ENCODE measurements at places on chromosomes 12 and 14. TPM values are rescaled to one million over a fixed set of nuclear protein-coding genes. Genes with fewer than 3 reads are reported as not detected.

DNA sequence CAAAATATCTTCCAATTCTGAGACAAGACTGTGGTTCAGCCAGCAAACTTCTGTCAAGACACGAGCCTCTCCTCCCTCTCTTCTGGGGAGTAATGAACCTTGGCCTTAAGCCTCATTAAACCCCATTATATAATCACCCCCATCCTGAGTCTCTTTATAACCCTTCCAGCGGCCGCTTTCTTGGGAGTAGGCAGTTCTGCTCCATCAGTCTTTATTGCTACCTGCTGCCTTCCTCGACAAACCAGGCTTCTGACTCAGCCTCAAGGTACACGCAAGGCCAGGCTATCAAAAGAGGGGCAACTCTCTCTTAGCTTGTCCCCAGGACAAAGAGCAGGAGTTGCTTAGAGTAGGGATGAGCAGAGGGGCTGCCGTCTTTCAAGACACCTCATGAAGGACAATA is 300.8 kb upstream of the NOS1 start:
- DNase-seq, result no peak

Gene RIMBP2
- 0.06 TPM for total RNA-seq

DNA sequence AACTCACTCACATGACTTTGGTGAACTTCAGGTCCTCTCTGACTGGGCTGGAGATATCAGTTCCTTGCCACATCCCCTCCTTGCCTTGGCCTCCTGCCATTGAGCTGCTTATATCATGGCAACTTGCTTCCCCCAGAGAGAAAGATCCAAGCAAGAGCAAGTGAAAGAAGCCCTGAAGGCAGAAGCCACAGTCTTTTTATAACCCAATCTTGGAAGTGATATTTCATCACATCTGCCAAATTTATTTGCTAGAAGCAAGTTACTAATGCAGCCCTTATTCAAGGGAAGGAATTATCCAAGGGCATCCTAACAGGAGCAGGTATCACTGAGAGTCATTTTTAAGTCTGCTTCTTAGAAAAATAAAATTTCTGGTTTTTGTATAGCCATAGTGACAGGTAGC is 127.8 kb downstream of the SLC38A4 start:
- DNase-seq, result no peak

- no peak for DNase-seq
Measured at GRCh38 chr14:22159099-22159498, 429.9 kb downstream of the DAD1 start.

Gene MYH6
- total RNA-seq, result not detected

DNA sequence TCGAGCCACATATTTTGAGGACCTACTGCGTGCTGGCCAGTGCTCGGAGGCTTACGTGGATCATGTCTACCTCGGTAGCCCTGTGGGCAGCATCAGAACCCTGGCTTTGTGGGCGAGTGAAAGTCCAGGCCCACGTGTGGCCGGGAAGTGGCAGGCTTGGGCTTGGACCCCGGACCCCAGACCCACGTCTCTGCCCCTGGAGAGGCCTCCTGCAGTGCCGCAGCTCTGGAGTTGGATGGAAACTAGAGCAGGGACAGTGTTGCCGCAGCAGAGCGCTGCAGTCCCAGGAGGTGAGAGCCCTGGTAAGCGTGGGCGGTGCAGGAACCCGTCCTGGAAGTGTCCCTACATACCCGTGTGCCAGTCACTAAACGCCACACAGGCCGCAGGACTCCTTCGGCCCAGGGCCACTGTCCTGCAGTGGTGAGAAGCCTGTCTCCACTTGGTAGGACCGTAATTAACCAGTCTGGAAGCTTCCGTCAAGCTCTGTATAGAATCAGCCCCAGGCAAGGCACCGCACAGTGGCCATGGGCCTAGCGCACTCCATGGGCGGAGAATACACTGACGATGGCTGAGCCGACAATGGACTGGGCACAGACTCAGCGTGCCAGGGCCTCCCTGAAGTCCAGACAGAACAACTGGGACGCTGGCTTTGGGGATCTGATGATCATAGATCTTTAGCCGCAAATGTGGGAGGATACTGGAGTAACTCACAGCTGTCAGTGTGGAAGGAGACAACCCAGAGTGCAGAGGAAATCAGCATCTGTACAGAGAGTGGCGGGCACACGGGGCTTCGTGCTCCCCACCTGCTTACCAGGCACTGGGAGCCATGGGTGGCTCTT is 219.5 kb downstream of the KIF26A start:
- no peak for DNase-seq

DNA sequence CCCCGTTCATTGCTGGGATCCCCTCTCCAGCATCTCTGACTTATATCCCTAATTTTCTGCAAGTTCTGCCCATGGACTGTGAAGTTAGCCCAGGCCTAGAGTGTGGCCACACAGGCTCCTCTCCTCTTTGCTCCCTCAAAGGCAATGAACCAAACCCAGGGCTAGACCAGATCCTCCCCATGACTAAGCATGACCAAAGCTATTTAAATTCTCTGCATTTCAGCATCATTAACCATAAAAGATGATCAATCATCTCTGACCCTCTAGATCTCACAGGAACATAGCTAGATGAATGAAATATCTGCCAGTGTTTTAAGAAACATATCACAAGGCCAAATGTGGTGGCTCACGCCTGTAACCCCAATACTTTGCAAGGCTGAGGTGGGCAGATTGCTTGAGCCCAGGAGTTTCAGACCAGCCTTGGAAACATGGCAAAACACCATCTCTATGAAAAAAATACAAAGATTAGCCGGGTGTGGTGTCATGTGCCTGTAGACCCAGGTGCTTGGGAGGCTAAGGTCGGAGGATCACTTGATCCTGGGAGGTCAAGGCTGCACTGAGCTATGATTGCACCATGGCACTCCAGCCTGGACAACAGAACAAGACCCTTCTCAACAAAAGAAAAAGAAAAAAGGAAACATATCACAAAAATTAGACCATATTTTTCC is 2.2 kb upstream of the KRT3 start:
- no peak for DNase-seq

DNA sequence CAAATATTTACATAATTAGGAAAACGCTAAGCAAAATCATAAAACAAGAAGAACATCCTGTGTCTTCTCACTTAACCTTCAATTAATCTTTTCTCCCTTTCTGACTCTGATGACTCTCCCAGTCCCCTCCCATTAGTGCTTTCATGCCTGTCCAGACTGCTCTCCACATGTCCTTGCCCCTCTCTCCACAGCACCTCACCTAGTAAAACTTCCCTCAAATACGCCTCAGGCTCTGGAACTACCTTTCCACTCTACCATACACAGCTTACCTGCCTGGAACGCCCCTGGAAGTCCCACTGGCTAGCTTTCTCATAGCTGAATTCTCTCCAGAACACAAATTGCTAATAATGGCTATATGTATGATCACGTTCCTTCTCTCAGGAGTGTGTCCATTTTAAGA is 44.7 kb downstream of the SLC5A8 start:
- no peak for DNase-seq

DNA sequence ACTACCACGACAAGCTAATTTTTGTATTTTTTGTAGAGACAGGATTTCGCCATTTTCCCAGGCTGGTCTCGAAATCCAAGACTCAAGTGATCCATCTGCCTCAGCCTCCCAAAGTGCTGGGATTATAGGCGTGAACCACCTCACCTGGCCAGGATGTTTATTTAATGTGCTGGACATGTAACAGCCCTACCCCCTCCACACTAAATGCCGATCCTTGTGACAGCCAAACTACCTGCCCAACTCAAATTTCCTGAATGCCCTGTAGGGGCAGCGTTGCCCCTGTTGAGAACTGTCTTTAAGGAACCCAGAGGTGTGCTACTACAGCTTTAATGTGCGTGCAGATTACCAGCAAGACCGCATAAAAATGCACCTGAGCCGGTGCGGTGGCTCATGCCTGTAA is 48.1 kb downstream of the KCNK13 start:
- no peak for DNase-seq

GRCh38 chr12:79997096-79997791 is 62.3 kb upstream of the PPP1R12A start:
- DNase-seq, result no peak

Gene NRIP2
- not detected for total RNA-seq

Gene SMOC1
- 0.12 TPM for total RNA-seq

Gene KRT82
- total RNA-seq, result not detected

- DNase-seq, result no peak
Measured at GRCh38 chr12:111166779-111167540, 201.9 kb downstream of the PHETA1 start.

DNA sequence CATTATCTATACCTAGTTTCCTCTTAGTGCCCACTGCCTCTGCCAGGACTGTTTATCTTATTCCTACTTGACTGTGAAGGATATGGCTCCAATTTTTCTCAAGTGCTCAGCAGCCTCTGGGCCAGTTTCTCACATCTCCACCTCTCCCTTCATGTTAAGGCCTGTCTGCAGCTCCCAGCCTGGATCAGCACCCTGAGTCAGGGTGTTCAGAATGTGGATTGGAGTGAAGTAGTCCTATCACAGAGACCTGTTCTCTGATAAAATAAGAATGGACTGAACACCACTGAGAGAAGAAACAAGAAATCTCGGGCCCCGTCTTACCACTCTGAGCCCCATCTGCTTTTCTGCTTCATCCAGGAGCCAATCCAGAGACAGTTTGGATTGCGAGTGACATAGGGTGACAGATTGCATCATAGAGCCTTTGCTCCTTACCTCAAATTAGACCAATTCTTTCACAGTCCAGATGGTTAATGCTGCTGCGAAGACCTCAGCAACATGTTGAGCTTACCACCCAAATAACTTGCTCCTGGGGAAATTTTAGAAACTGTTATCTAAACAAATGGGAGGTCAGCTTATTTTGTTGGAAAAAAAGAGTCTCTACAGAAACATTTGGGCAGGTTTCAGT is 473.1 kb downstream of the PDZRN4 start:
- DNase-seq, result no peak

- DNase-seq, result no peak
Measured at GRCh38 chr12:115267464-115267863, 583.5 kb upstream of the TBX3 start.

- DNase-seq, result peak; percentile 55
Measured at GRCh38 chr14:52299692-52300278, 14.3 kb upstream of the PTGER2 start.

DNA sequence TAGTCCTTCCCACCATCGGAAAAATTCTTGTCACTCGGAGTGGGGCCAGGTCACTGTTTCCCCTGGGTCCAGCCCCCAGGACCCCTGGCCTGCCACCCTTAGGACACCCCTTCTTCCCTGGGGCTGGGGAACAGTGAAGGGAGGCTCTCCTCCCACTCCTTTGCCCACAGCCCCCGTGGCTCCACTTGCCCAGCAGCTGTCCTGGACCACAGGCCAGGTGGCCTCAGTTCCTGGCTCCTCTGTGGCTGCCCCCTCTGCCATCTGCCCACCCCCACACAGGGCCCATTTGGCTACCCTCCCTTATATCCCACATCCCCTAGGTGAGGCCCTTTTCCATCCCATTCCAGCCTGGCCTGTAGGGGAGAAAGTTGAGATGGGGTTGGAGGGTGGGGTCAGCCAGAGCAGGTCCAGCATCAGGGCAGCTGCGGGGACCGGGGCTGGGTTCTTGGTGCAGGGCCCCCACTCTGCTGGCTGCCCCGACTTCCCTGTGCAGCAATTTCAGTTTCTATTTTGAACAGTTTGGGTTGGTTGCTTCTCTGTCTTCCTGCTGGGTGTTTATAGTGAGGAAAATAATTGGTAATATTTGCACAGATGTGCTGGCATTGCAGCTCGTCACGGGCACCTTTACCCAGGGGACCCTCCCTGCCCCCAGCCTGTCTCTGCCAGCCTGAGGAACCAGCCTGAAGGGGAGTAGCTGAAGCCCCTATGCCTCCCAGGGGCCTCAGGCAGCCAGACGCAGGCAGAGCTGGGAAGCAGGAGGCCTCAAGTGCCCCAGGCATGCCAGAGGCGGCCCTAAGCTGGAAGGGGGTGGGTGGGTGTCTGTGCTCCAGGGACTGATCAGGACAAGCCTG is 23.4 kb downstream of the SYNDIG1L start:
- DNase-seq, result no peak

Gene CLEC4D
- total RNA-seq, result not detected

- DNase-seq, result no peak
Measured at GRCh38 chr14:88191605-88192004, 131.5 kb downstream of the KCNK10 start.

DNA sequence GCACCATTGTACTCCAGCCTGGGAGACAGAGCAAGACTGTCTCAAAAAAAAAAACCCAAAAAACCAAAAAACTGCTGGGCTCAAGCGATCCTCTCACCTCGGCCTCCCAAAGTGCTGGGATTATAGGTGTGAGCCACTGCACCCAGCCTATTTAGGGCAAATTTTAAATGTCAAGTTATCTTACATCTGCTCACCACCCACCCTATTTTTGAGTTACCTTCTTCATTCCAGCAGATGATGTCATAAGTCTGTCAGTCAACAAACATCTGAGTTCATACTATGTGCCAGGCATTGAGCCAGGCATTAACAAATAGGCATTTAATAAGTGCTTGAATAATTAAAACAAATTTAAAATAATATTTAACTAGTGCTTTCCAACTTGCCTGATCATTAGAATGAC is 21.5 kb downstream of the BATF start:
- no peak for DNase-seq

Gene AKAP6
- total RNA-seq, result 25.9 TPM
